ENCODE measurements at places on chromosomes 1 and 21. TPM values are rescaled to one million over a fixed set of nuclear protein-coding genes. Genes with fewer than 3 reads are reported as not detected.

Gene CFHR2
- total RNA-seq: not detected

DNA sequence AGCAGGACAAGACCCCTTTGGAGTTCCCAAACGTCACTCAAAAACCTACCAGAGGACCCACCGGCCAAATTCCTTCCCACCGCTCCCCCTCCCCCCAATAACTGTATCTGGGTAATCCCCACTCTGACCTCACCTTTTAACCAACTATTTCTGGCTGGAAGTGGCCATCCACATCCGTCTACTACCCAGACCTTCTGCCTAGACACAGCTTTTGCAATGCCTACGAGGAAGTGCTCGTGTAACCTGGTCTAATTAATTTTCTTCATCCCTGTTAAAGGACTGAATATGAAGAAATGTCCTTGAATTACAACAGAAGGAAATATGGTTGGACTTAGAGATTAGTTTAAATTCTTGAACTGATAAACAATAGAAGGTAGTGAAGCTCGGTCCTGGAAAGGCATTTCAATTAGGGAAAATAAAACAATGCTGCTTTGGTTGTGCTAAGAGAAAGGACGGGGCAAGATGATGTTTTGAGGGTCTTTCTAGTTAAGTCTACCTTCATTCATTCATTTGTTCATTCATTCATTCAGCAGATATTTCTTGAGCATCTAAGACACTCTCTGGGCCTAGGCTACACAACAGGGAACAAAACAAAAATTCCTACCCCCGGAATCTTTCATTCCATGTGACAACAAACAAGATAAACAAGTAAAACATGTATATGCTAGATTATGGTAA lies 18.8 kb downstream of the AVPR1B start:
- no peak for DNase-seq

DNA sequence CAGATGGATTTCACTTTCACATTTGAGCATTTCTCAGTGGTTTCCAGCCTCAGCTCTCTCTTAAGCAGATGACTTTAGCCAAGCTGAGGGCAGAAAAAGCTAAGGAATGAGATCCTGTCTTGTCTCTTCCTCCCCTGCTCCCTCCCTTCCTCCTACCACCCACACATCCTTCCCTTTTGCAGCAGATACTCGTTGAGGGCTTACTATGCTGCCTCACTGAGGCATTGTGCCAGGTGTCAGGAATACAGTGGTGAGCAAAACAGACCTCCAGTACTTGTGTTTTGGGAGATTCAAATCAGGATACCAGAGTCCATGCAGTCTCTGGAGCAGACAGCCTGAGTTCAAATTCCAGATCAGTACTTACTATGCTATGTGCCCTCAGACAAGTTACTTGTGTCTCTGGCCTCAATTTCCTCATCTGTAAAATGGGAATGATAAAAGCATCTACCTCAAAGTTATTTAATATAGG lies 43.2 kb downstream of the KIF26B start:
- DNase-seq: no peak

Gene OR2T33
- total RNA-seq: not detected

DNA sequence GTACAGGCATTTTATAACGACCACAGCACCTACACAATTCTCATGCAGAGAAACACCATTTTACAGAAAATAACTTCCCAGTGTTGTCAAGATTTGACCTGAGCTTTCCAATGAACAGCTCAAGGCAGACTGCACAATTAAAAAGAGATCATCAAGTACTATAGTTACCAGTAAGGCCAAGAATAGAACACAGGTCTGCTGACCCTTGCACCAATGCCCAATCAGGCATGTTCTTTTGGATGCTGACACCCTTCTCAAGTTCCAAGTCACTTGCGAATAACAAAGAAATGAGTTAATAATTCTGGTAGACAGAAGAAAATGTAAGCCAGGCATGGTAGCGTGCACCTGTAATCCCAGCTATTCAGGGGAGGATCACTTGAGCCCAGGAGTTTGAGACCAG lies 101.9 kb downstream of the SLC45A1 start:
- DNase-seq: no peak

- DNase-seq: no peak
Measured at GRCh38 chr1:162388083-162388594, 6.6 kb downstream of the C1orf226 start.

Gene CBS
- 435 TPM for total RNA-seq

Gene TNFRSF4
- total RNA-seq: 1.4 TPM

Gene SIM2
- total RNA-seq: not detected

DNA sequence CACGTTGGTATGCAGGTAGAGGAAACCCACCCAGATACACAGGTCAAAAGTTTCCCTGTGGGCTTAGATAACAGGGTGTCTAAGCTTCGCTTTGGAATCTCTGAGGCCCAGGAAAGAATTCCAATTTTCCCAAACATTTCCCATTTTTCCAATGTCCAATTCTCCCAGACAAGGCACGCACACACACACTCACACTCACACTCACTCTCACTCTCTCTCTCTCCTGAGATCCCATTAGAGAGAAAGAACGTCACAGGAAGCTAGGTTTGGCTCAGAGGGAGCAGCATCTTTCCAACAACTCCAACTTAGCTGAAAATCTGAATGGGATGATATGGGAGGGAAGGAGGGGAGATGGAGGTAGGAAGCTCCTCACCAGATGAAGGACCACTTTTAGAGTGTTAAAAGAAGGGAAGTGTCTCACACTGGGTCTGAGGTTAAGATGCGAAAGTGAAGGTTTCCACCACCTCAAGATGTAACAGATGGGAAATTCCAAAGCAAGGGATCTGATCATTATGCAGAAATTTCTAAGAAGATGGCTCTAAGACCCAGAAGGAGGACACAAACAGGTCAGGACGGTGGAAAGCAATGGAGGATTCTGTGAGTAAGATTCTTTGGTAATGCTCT lies 63.5 kb downstream of the GNG12 start:
- DNase-seq: no peak

DNA sequence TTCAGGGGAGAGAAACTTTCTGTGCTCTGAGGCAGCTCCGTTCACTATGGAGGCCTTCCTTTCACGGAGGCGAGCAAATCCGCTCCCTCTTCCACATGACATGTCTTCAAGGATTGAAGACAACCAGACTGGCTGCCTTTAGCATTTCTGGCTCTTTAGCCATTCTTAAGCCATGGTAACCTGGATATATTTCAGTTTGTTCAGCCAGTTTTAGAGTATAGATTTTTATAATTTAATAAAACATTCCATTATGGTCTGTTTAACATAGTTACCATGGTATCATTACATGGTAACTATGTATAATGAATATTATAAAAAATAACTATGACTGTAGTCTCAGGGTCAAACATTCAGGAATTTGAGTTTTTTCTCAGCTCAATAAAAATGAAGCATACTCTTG lies 54.2 kb upstream of the NFIA start:
- DNase-seq: no peak

GRCh38 chr1:30895944-30896660 lies 12.5 kb downstream of the SDC3 start:
- no peak for DNase-seq

Gene SEC22B
- 24.9 TPM for total RNA-seq

DNA sequence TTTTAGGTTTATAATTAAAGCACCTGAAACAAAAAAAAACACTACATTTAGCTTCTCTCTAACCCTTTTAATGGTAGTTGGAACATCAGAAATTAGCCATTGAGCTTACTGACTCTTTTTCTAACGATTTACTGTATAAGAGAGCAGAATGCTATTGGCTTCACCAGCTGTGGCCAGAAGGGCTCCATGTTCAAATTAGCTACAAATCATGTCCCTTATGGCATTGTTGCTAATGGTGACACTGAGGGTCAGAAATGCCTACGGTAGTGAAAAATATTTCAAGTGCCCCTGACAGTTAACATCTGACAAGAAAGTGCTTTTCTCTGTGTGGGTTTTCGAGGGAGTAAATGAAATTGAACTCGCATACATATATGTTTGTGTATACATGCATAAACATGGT lies 232.7 kb downstream of the NFIA start:
- no peak for DNase-seq

DNA sequence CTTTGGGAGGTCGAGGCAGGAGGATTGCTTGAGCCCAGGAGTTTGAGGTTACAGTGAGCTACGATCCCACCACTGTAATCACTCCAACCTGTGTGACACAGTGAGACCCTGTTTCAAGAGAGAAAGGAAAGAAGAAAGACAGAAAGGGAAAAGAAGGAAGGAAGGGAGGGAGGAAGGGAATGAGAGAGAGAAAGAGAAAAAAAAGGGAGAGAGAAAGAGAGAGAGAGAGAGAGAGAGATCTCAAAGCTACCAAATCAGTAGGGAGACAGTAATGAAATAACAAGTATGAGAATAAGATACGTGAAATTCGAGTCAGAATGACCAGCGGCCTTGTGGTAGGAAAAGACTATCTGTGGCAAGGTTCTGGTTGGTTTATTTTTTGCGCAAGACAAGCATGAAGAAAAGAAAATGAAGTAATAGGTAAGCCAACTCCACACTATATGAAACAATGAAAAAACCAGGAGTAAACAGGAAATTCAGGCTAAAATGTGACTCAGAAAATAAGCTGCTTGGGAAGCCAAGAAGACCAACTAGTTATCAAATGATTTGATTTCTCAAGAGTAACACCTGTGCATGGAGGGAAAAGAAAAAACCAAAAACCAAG lies 8.9 kb downstream of the MTF1 start:
- no peak for DNase-seq

- DNase-seq: no peak
Measured at GRCh38 chr1:81834921-81835698, 34.4 kb downstream of the ADGRL2 start.

Data from OCI-LY7 (cell line).